ENCODE measurements at places on chromosomes 6 and 20.

GRCh38 chr20:20628314-20628713 lies 84.1 kb downstream of the RALGAPA2 start:
- no peak for DNase-seq

GRCh38 chr6:138509371-138509770 lies 10.1 kb upstream of the NHSL1 start:
- peak; percentile 53 for DNase-seq

GRCh38 chr20:24756292-24757025 lies 192.6 kb upstream of the CST7 start:
- no peak for DNase-seq

DNA sequence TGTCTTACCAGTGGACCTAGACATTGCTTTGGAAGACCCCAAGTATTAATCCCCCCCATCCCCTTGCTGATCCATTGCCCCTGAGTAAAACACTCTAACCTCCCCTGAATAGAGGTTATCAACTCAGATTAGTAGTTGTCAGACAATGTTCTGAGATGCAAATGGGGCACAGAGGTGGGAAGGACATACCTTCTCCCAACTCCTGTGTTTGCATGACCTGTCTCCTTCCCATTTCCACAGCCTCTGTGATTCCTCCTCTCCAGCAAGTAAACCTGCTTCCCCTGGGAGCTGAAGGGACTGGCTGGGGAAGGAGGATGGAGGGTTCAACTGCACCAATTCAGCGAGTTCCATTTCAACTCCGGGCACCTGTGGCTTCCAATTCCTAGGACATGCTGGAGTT lies 199.8 kb upstream of the SASH1 start:
- no peak for DNase-seq

GRCh38 chr6:2900221-2900807 lies 2.8 kb downstream of the SERPINB9 start:
- DNase-seq = no peak

DNA sequence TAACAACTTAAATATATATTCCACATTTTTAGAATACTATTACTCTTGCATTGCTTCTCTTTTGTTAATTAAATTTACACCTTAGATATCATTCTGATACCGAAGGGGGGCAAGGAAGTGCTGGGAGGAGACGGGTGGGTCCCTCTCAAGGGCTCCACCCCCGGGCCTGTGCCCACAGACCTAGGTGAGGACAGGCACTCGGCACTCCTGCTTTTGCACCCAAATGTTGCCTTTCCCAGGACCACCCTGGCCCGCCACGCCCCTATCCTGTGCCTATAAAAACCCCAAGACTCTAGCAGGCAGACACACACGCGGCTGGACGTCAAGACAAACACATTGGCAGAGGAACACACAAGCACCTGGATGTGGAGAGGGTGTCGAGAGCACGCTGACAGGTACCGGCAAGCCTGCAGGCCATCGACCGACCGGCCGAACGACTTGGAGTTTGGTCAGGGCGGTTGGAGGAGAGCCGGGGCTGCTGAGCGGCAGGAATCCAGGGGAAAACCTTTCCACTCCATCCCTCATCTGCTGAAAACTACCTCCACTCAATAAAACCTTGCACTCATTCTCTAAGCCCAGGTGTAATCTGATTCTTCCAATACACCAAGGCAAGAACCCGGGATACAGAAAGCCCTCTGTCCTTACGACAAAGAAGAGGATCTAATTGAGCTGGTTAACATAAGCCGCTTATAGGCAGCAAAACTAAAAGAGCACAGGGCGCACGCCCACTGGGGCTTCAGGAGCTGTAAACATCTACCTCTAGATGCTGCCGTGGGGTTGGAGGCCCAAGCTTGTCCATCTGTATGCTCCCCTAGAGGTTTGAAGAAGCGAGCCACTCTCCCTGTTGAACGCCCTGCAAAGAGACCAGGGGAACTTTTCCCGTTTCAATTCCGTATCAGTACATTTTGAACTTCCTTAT lies 197.4 kb upstream of the PRSS16 start:
- no peak for DNase-seq
